ENCODE measurements at places on chromosomes 6 and 20. TPM values are rescaled to one million over a fixed set of nuclear protein-coding genes. Genes with fewer than 3 reads are reported as not detected.

Gene NOTCH4
- total RNA-seq, result 1.3 TPM

Gene RNF182
- not detected for total RNA-seq

Gene OR12D3
- not detected for total RNA-seq

Gene ECT2L
- total RNA-seq, result not detected

Gene ZNFX1
- total RNA-seq, result 58.9 TPM
